ENCODE measurements at places on chromosomes 2 and 18.

- DNase-seq = no peak
Measured at GRCh38 chr2:122323927-122324326, 568.5 kb downstream of the TSN start.

DNA sequence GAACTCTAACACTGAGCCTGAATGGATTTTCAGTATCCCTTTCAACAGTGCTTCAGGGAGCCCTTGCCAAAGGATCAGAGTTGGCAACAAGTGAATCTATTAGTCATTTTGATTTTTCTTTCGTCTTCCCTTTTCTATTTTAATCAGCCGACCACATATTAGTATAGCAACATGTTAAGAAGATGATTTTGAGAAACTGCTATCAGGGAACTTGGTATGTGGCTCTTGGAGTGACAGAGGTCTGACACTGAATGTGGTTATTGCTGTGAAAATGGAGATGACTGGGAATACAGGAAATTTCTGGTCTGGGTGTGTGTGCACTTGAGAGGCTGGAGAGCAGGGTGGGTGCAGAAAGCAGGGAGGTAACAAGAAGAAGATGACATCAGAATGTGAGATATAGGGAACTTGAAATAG, 28.7 kb upstream of the IL1RL1 start:
- no peak for DNase-seq

DNA sequence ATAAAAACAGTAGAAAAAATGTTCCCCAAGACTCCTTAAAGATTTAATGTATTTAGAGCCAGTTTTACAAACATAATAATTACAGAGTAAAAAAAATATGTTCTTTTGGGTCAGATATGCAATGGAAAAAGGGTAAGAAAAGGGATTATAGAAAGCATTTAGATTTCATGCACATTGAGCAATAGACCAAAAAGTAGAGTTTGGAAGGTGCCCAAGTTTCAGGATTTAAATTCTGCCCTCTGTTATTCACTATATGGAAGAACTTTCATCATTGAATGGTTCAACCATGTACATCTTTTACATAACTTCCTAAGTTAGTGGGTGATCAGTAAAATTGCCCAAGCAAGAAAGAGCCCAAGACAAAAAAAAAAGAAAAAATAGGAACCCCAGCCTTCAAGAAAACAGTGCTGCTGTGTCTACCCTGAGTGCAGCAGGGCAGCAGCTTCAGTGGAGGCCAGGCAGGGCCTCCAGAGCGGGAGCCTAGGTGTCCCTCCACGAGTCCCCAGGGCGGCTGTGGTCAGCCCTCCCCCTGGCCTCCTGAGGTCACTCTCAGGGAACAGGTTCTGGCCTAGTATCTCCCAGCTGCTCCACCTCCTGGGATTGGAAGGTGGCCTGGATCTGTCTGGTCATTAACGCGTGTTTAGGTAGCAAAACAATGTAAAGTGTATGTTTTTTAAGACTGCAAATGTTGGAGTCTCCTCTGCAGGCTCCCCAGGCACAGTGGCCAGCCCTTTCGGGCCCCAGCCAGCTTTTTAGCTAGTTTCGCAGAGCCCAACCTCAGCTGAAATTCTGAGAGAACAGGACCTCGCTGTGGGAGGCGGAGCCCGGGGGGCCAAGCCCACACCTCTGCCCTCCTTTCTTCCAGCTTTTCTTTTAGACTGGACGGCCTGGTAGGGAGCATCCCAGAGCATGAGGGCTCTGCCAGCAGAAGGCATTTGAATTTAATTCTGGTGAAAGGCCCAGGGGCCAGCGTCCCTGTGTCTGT, 77.3 kb downstream of the TEX51 start:
- DNase-seq = no peak

GRCh38 chr2:111164078-111164477, 43.4 kb downstream of the BCL2L11 start:
- DNase-seq = no peak

GRCh38 chr2:157786663-157787363, 89.3 kb downstream of the ACVR1 start:
- DNase-seq = no peak

Measured in neuronal stem cell (in vitro differentiated cells).